ENCODE measurements at places on chromosomes 1 and 21.

GRCh38 chr1:180144659-180145357, 9.9 kb upstream of the QSOX1 start:
- DNase-seq: no peak

- DNase-seq: no peak
Measured at GRCh38 chr21:41630249-41630648, 122.3 kb upstream of the TMPRSS2 start.

GRCh38 chr1:117205368-117205767, 5.4 kb downstream of the VTCN1 start:
- no peak for DNase-seq

DNA sequence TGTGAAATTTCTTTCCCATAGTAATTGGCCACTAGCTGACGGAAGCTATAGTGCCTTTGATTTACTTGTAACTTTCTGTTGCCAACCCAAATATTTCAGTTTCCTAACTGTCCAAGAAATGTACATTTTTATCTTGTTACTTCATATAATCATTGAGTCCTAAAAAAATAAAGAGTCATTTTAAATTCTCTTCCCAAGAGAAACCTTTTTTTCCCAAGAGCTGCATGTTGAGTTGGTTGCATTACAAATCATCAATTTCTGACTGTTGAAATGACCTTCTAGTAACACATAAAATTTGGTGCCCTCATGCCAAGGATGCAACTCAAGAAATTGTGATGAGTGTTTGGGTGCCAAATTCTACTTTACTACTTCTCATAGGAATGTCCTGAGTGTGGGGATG, 61.0 kb downstream of the HMCN1 start:
- DNase-seq: no peak

DNA sequence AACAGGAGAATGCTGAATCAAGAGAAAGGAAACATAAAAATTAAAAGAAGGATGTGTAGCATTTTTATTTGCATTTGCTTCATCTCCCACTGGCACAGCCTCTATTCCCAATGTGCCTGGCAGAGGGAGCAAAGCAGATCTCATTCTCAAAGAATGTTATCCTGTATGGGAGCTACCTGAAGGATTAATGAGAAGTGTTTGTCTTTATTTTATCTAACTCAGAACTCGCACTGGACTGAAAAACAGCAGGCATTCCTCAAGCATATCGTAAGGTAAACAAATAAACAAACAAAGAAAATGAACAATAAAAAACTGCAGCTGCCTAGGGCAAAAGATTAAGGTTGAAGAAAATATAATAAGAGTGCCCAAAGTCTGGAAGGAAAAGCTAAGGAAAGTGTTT, 12.7 kb upstream of the COL11A1 start:
- no peak for DNase-seq

DNA sequence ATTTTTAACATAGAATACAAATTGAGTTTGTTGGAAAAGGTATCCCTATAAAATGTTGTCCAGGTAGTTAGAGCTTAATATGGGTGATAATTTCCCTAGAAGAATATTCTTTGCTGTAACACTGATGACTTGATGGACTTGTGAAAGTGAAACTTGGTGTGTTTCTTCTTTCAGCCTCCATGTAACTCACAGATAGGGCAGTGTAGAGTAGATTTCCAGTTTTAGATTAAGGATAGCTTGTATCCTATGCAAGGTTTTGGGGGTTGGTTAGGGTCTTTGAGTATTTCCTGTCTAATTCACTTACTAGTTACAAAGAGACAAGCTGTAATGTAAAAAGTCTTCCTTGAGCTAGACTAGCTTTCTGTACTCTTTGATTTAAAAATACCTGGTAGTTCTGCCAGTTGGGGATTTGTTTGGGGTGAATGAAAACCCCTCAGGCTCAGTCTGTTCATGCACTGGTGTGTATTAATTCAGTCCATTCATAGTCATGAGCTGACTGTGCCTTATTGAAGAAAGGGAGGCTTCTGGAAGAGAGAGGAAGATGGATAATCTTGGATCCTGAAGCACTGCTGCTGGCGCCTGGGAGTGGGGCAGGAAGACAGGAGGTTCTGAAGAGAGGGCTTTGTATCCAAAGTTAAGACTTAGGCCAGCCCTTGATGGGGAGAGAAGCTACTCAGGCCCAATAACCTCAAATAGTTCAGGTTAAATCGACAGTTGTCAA, 83.6 kb downstream of the CAMTA1 start:
- no peak for DNase-seq

DNA sequence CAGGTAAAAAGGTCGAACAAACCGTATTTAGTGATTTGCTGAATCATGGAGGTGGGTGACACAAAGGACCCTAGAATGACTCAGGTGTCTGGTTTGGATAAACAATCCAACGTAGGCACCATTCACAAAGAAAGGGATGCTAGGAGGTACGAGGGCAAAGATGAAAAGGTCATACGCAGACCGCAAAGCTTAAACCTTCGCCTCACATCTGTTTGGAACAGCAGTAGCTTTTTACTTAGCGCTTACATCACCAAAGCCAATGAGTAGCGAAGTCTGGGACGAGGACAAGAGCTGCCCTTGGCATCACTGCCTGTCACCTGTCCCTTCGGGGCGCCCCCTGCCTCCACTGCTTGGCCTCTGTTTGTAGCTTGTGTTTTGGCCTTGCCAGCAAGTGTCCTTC, 350.2 kb downstream of the SMYD3 start:
- DNase-seq: no peak

DNA sequence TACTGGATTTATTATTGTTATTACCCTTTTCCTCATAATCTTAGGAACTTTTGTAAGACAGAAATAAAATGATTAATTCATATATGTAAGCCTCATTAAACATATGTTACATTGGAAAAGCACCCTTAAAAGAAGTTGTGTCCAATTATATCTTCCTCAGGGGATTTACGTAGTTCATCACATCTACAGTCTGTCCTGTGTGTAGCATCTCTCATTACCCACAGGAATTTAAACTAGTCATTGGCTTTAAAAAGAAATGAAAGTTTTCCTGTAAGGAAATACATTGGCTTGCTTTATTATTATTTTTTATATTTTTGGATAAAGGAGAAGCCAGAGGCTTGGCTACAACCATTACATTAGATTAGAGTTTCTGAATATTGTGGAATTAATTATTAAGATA, 56.1 kb downstream of the SWT1 start:
- DNase-seq: no peak

GRCh38 chr1:211485480-211485857, 6.5 kb downstream of the RD3 start:
- peak; percentile 32 for DNase-seq

GRCh38 chr1:33007190-33008050, 29.3 kb downstream of the AK2 start:
- no peak for DNase-seq

DNA sequence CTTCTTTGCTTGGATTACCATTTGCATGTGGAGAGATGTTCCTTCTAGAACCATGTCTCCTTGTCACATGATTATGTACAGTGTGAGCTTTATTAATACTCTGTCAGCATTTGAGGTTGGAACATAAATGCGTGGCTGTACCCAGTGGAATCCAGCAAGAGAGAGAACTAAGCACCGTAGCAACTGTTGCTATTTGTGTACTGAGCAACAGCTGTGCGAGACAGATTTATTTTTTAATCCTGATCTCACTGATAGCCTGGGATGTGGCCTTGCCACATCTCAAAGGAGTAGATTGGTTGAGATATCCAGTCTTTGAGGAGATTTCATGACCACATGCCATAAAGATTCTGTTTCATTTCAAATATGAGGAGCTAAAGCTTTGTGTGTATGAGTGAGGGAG, 43.4 kb downstream of the KIF1B start:
- DNase-seq: no peak

DNA sequence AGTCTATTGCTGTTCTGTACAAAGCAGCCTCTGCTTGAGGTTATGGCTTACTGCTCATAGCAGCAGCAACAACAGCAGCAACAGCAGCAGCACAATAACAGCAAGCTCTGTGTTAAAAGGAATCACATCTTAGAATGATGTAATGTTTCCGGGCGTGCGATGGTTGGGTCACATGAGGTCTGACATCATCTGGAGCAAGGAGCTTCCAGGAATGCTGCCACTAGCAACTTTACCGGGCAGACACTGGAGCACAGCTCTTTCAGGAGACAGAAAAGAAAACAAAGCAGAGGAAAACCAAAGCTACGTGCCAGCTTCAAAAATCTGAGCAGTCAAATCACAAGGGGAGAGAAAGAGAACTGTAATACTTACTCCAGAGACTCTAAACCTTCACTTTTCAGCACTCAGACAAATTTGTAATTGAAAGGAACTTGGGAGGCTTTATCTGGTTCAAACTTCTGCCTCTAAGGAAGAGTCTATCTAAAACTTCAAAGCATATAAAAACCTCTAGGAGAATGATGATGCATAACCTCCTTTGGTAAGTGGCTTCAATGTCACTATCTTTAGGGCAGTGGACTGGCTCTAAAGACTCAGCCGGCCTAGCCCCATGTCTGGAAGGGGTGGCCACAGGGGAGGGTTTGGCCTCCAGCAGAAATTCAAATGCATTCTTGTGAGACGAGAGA, 28.3 kb upstream of the RAB3GAP2 start:
- no peak for DNase-seq

GRCh38 chr1:91821126-91821868, 64.7 kb downstream of the TGFBR3 start:
- DNase-seq: no peak

DNA sequence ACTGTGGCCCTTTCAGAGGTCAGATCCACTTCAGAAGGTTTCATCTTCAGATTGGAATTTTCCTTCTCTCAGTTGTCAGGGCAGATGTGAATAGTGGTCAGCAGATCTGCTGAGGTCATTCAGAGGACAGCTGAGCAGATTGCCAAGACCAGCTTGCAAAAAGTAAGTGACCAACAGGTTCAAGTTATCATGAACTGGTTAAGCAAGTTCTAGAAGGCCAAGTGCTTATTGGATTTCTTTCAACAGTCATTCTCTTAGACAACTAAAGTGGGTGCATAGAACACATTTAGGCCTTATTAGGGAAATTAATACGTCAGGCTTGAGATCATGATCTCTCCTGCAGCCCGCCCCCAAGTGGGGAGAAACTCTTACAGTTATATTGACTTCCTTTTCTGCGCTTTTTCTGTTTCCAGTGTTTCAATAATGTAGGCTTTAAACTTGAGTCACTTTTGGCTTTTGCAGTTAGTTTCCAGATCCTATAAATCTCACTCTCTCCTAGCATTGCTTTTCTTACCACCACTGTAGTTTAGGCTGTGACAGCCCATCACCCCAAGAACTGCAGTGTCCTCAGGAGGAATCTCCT, 96.4 kb downstream of the C1orf21 start:
- no peak for DNase-seq

GRCh38 chr1:214018386-214019268, 30.9 kb downstream of the PROX1 start:
- no peak for DNase-seq

- peak; percentile 1 for DNase-seq
Measured at GRCh38 chr1:33719326-33719725, 144.6 kb upstream of the HMGB4 start.

Measured in activated CD8-positive, alpha-beta memory T cell treated with anti-CD3 and anti-CD28 coated beads for 24 hours (primary cell).